EH (cell line): ENCODE measurements at places on chromosomes 11 and 22.
A peak's percentile ranks its signal among the peaks of the same experiment; 100 is the strongest.

DNA sequence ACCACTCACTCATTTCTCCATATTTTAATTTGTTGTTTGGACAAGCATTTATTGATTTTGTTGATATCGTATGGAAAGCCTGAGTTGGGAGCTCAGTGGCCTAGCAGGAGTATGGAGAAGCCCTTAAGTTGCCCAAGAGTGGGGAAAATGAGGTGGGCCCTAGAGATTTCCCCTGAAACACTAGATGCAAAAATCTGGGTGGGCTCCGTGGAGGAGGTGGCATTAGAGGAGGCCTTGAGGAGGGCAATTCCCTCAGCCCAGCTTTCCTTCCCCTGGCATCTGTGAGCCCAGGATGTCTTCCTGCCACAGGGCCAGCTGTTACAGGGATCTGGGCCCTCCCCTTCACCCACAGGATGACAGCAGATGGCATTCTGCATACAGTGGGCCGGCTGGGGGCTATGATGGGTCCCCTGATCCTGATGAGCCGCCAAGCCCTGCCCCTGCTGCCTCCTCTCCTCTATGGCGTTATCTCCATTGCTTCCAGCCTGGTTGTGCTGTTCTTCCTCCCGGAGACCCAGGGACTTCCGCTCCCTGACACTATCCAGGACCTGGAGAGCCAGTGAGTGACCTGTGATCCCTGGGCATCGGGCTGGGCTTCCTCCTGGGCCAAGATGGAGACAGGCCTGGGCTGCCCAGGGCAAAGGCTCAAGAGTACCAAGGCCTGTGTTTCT lies 21.6 kb upstream of the SLC22A12 start:
- DNase-seq, result no peak

- peak; percentile 99 for DNase-seq
Measured at GRCh38 chr11:128336203-128336602, 251.2 kb downstream of the ETS1 start.

DNA sequence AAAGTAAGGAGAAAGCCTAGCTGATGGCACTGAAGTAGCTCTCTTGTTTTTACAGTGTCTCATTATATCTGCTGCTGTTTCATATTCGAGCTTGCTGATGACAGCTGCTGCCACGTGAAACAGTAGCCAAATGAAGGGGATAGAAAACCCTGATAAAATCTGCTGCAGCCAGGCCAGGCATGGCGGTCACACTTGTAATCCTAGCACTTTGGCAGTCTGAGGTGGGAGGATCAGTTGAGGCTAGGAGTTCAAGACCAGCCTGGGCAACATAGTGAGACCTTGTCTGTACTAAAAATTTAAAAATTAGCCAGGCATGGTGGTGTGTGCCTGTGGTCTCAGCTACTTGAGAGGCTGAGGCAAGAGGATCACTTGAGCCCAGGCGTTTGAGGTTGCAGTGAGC lies 13.4 kb downstream of the IFT46 start:
- DNase-seq, result no peak

- DNase-seq, result peak; percentile 74
Measured at GRCh38 chr11:44747316-44747715, 20.6 kb downstream of the TSPAN18 start.

DNA sequence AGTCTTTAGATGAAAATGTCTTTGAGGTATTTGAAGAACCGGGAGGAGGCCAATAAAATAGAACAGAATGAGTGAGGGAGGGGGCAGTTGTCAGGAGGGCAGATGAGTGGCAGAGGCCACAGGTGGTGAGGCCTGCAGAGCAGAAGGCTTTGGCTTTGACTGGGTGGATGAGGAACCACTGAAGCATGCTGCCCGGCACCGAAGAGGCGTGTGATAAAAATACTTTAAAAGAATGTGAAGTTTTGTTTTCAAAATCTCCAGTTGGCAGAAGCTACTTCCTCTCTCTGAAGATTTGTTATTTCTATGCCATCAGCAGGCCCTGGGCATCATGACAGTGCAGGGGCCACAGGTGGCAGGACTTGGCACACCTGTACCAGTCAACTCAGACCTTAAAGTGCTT lies 6.3 kb downstream of the MS4A12 start:
- DNase-seq, result no peak
